ENCODE measurements at places on chromosomes 5 and 9.

GRCh38 chr9:136022731-136023409, 61.7 kb upstream of the UBAC1 start:
- no peak for DNase-seq

DNA sequence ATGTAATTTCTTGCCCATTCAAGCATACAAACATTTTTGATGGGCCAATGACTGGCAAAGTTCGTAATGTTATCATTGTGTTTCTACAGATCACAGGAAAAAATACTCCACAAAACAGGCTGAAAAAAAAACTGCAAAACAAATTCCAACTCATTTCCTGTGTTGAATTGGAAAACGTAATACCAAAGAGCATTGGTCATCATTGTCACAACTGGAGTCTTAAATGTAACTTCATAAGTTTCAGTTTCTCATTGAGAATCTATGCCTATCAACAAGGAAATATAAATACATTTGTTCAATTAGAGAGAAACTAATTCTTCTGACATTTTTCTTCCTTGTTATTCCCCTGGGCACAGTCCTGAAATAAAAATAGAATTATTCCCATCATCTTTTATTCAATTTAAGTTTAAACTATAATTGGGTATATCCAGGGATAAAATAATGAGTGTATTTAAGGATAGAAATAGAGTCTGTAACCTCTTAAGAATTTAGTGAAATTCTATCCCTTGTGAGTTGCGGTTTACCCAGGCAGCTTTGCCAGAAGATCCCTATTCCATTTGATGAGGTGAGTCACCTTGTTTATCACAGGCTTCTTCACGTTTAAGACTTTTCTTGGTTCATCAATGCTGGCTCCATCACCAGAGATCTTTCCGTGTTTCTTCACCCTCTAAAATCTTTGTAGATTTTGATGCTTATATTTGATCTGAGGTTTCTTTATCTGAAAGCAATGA, 112.7 kb upstream of the ITGA1 start:
- no peak for DNase-seq

DNA sequence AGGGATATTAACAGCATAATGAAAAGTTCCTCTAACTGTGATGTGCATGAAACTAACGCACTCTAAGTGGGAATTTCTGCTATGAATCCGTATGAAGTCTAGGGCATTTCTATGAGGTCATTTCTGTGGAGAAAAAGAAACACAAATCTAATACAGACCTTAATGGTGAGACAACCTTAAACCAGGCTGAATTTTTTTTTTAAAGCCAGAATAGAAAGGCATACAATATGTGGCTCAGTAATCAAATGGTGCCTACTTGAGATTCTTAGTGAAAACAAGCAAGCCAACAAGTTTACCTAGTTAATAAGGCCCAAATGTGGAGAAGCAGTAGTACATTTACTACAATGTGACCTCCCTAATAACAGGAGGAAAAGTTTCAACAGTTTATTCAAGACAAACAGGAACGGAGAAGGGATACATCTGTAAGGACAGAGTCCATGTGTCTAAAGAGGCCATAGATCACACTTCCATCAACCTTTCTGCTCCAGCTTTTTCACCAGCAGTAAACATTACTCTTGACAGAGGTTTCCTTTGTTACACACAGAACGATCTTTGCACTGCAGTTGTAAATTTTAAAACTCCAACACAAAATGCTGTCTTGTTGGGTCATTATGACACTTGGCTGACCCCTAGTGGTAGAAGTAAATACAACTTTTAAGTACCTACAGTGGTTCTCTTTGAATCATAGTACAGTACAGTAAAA, 26.2 kb downstream of the CARNMT1 start:
- DNase-seq: peak; percentile 93

GRCh38 chr5:138068742-138069600, 14.9 kb upstream of the WNT8A start:
- DNase-seq: peak; percentile 73

DNA sequence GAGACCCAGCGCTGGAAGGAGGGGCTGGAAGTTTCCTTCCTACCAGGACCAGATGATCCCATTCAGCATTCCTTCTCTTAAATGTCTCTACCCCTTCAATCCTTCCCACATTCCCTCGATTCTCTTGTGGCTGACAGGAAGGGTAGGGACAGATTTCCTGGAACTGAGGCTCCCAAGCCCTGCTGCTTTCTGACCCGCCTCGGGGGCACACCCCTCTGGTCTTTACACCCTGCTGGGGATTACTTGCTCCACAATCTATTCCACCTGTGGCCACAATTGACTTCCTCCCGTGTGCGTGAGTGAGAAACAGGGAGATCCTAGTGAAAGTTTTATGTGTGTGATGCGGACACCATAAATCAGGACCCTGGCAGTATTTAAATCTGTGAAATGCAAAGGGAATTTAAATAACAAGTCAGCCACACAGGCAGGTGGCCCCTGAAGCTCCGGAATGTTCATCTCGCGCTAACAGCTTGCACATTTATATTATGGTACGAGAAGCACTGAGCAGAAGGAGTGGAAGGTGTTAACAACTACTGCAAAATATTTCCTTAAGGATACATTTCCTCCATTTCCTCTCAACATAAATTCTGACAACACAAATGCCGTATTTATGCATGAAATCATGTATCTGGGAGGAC, 237.5 kb downstream of the SLIT3 start:
- no peak for DNase-seq
